ENCODE measurements at places on chromosomes 16 and 17. TPM values are rescaled to one million over a fixed set of nuclear protein-coding genes. Genes with fewer than 3 reads are reported as not detected.

- DNase-seq, result no peak
Measured at GRCh38 chr16:4803898-4804762, 1.7 kb upstream of the ROGDI start.

DNA sequence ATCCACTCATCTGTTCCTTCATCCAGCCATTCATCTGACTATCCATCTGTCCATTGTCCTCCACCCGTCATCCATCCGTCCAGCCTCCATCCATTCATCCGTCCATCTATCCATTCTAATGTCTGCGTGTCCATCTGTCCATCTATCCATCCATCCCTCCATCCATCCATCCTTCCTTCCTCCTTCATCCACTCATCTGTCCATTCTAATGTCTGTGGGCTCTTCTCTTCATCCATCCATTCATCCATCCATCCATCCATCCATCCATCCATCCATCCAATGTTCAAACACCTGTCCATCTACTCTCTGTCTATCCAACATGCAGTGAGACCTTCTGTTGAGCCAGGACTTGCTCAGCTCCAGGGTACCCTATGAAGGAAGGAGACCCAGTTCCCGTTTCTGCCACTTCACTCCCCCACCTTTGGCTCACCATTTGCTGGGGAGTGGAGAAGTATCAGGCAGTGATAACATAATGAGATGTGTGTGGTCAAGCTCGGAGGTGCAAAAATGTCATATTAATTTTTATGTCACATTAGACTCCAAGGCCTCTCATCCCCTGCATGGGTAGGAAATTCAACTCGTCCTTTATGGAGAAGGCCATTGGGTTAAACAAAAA is 36.5 kb upstream of the ADGRG1 start:
- no peak for DNase-seq

Gene LGALS9
- 7.3 TPM for total RNA-seq

DNA sequence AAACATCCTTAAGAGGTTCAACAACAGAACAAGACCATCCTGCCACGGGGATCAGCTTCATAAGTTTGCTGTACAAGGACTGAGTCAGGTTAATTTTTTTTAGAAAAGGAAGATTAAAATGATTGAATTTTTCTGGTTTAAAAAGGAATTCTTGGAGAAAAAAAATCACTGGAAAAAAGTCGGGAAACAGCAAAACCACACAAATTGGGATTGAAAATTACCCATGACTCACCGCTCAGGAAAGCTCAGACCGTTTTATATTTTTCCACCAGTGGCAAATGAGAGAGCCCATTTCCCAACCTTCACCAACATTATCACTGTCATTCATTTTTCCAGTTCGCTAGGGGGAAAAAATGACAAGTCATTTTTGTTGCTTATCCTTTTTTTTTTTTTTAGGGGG is 46.6 kb downstream of the MRM3 start:
- DNase-seq, result no peak

DNA sequence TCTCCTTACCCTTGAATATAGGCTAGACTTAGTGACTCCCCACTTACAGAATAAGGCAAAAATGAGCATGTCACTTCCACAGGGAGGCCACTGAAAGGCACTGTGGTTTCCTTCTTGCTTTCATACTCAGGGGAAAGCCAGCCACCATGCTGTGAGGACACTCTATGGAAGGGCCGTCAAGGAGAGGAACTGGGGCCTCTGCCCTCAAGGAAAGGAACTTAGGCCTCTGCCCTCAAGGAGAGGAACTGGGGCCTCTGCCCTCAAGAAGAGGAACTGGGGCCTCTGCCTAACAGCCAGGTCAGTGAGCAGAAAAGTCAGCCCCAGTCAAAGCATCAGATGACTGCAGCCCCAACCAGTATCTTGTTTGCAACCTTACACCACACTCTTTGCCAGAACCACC is 30.1 kb downstream of the VPS35 start:
- no peak for DNase-seq

Gene TK1
- total RNA-seq, result 19.5 TPM
